ENCODE measurements at places on chromosomes 4 and X. TPM values are rescaled to one million over a fixed set of nuclear protein-coding genes. Genes with fewer than 3 reads are reported as not detected.
A peak's percentile ranks its signal among the peaks of the same experiment; 100 is the strongest.

DNA sequence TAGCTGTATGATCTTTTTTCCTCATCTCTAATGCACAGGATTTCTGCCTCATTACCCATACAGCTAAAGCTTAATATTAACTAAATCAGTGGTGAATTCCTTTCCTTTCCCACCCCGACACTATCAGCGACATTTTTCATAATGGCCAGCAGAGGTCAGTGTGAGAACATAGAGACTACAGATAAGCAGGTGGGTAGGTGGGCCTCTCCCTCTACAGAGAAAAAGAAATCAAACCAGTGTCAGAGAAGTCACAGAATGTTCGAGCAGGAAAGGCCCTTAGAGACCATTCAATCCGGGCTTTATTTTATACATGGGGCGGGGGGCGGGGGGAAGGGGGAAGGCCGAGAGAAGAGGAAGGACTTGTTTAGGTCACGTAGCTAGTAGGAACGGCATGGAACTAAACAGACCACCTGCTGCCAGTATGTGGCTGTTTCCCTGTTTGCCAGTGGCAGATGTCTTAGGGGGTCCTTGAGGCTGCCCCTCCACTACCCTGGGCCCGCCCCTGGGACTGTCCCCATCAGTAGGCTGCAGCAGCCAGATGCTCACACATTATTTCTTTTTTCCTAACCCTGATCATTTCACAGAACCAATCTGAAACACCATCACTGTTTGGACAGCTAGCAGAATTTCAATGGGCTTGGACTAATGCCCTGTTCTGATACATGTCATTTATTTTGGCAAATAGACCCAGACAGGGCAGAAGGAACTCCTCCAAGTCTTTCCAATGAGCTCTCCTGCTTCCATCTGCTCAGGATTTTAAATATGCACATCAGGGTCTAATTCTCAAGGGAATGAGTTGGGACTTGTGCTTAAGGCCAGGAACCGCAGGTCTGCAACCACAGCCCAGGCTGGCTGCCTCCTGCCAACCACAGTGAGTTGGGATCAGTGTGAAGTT, 133.4 kb downstream of the ATG4A start:
- DNase-seq: peak; percentile 3

DNA sequence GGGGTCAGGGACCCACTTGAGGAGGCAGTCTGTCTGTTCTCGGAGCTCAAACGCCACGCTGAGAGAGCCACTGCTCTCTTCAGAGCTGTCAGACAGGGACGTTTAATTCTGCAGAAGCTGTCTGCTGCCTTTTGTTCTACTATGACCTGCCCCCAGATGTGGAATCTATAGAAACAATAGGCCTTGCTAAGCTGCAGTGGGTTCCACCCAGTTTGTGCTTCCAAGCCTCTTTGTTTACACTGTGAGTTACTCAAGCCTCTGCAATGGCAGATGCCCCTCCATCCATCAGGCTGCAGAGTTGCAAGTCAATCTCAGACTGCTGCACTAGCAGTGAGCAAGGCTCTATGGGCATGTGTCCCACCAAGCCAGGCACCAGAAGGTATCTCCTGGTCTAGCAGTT, 158.1 kb downstream of the DTHD1 start:
- DNase-seq: no peak

DNA sequence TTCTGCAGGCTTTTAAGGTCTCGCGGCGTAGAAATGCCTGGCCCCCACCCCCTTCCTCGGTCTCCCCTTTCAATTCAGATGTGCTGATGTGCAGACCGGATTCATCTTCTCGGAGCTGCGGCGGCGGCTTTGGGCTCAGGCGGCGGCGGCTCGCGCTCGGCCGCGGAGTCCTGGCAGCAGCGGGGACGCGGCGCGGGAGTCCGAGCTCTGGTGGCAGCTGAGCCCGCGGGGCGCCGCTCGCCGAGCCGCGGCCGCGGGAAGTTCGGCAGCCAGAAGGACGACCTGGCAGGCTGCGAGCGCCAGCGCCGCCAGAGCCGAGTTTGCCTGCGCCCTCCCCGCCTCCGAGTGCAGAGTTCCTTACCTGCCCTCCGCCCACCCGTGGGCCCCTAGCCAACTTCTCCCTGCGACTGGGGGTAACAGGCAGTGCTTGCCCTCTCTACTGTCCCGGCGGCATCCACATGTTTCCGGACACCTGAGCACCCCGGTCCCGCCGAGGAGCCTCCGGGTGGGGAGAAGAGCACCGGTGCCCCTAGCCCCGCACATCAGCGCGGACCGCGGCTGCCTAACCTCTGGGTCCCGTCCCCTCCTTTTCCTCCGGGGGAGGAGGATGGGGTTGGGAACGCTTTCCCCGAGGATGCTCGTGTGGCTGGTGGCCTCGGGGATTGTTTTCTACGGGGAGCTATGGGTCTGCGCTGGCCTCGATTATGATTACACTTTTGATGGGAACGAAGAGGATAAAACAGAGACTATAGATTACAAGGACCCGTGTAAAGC, 448 bp downstream of the TLL1 start:
- no peak for DNase-seq

DNA sequence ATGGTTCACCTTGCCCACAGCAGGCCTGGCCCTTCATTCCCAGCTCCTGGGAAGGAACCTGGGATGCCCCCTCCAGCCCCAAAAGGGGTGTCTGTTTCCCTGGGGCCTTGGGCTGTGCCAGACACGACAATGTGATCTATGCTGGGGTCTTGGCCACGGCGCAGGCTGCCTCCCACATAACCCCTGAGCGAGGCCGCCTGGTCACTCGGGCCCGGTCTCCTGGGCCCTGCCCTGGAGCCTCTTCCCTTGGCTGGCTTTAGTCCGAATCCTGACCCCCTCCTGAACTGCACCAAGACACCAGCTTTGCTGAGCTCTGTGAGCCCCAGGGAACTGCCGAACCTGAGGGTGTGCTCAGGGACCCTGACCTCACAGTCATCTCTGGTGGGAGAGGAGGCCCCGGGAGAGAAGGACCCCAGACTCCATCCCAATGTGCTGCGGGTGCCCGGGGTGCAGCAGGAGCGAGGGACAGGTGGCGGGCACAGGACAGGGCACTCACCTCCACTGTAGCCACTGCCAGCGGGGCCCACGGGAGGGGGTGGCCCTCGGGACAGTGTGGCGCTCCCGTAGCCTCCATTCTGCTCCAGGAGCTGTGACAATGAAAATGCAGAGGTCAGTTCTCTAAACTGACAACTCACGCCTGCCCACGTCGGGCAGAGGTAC, 42.0 kb downstream of the GAK start:
- DNase-seq: no peak

DNA sequence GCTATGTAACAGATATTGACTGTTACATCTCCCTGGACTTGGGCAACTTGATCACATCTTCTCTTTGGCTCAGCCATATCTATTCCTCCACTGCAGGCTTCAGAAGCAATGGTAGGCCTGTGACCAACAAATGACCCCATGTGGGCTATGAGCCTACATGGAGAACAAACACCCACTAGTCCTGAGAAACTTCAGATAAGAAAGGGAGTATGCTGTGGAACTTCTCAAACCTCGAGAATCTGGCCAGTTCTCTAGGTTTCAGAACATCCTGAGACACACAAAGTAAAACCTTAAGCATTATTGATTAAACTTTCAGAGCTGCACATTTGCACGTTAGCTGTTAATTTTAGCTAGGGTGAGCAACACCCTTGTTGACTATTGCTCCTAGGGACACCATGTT, 16.3 kb downstream of the RBMX2 start:
- DNase-seq: no peak

- no peak for DNase-seq
These were observed 3.9 kb upstream of the TRIM60 start for GRCh38 chr4:165027762-165028402.

DNA sequence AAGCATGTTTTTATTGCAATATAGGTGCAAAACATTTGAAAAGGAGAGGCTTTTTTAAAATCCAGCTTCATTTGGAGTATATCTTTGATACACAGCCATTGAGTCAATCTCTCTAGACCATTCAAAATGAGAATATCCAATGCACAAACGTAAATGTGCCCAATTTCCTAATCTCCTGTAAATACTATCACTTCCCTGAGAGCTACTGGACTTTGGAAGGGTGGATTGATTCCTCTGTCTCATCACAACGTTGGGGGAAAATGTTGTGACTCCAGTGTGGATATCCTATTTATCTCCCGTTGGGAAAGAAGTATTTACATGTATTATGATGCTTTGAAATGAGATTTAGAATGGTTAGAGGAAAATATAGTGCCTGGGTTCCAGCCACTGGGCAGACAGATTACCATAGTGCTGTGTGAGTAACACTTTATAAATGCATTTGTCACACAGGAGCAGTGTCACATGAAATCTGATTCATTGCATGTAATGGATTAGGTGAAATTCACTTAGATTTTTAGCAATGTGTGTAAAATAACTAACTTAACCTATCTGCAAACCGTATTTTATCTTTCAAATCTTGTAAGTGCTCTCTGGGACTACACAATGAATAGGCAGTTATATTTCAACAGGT, 64.4 kb upstream of the VCX3A start:
- DNase-seq: no peak

DNA sequence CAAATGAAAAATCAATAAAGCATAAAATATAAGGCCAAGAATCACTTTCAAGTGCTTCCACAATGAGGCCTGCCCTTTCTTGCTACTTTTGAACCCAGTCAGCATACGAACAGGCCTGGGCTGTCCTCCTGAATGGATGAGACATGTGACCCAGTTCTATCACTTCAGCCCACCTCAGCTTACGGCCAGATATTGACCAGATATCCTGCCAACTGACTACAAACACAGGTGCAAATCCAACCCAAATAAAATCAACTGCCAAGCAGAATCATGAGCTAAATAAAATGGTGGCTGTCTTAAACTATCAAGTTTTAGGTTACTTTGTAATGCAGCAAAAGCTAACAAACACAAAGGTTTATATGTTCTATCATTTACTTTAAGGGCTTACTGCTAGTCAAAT, 53.7 kb downstream of the PDS5A start:
- DNase-seq: no peak

GRCh38 chr4:42636645-42636949, 20.3 kb downstream of the ATP8A1 start:
- DNase-seq: no peak

GRCh38 chr4:99529228-99529627, 18.4 kb downstream of the C4orf17 start:
- DNase-seq: no peak

- DNase-seq: no peak
These were observed 7.7 kb upstream of the OCIAD2 start for GRCh38 chr4:48914311-48914710.

DNA sequence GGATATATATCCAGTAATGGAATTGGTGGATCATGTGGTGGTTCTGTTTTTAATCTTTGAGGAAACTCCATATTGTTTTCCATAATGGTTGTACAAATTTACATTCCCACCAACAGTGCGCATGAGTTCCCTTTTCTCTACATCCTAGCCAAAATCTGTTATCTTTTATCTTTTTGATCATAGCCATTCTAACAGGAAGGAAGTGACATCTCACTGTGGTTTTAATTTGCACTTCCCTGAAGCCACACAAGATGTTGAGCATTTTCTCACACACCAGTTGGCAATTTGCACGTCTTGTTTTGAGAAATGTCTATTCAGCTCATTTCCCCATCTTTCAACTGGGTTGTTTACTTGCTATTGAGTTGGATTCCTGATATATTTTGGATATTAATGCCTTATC, 194.9 kb downstream of the CBLL2 start:
- no peak for DNase-seq

- DNase-seq: no peak
These were observed 64.7 kb upstream of the SPP1 start for GRCh38 chr4:87910795-87911194.

Gene ATXN3L
- not detected for polyA plus RNA-seq

Gene CDX4
- not detected for polyA plus RNA-seq

Gene WDFY3
- polyA plus RNA-seq: 4.8 TPM

Gene ZDHHC9
- 4.5 TPM for polyA plus RNA-seq

Gene FABP2
- polyA plus RNA-seq: 1.9 TPM

Gene PASD1
- polyA plus RNA-seq: 0.02 TPM

Gene ADH1C
- polyA plus RNA-seq: 3.3 TPM

Gene MAGEB18
- not detected for polyA plus RNA-seq

Gene POU3F4
- not detected for polyA plus RNA-seq
